ENCODE measurements at places on chromosomes 2 and 18. TPM values are rescaled to one million over a fixed set of nuclear protein-coding genes. Genes with fewer than 3 reads are reported as not detected.

The CDH2 gene
- 0.08 TPM for total RNA-seq

The CFAP65 gene
- not detected for total RNA-seq

The ALK gene
- not detected for total RNA-seq

The CRYGB gene
- total RNA-seq: not detected

The FER1L5 gene
- 0.34 TPM for total RNA-seq

The ACTG2 gene
- total RNA-seq: 0.15 TPM

The EPAS1 gene
- 88.8 TPM for total RNA-seq

The KCNIP3 gene
- total RNA-seq: 1.2 TPM

The C2orf15 gene
- 2.3 TPM for total RNA-seq

The DTYMK gene
- 37.5 TPM for total RNA-seq

The MERTK gene
- not detected for total RNA-seq

The CYP1B1 gene
- total RNA-seq: 15.3 TPM

The LYG1 gene
- 0.23 TPM for total RNA-seq

The KLHL41 gene
- not detected for total RNA-seq

The ZNF804A gene
- total RNA-seq: 0.11 TPM

Measured in hair follicular keratinocyte (primary cell).